ENCODE measurements at places on chromosomes 12 and 14.

- no peak for DNase-seq
Measured at GRCh38 chr14:41235466-41235865, 371.2 kb upstream of the LRFN5 start.

- no peak for DNase-seq
Measured at GRCh38 chr12:93434256-93434865, 7.4 kb downstream of the UBE2N start.

DNA sequence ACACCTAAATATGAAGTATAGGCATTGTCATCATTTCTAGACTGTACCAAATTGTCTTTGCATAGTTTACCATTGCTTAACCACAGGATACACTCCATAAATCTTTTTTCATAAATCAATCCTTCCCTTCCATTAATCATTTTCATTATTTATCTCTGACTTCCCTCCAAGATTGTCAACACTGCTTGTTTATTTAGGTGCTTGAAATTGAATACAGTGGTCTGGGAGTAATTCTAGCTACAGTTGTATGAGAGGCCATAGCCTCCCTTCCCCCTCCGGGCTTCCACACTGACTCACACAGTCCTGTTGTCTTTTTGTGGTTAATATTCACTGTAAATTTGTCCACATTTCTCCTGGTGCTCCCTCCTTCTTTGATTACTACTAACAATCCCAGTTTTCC is 114.2 kb upstream of the ARID2 start:
- no peak for DNase-seq

DNA sequence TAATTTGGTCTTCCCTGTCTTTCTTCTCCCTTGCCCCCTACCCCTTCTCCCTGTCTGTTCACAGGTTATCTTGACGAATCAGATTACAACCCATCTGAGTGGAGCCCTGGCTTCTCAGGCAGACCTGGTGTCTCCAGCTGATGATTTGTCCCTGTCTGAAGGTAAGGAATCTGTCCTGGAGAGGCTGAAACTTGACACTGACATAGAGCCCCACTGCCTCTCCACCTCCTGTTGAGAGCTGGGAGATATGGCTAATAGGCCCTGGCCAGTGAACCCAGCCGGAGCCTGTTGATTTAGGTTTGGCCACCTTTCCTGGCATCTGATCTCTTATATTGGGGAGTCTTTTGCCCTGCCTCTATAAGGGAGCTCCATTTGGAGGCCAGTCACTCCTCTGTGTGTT is 472.2 kb downstream of the RAD51B start:
- no peak for DNase-seq

DNA sequence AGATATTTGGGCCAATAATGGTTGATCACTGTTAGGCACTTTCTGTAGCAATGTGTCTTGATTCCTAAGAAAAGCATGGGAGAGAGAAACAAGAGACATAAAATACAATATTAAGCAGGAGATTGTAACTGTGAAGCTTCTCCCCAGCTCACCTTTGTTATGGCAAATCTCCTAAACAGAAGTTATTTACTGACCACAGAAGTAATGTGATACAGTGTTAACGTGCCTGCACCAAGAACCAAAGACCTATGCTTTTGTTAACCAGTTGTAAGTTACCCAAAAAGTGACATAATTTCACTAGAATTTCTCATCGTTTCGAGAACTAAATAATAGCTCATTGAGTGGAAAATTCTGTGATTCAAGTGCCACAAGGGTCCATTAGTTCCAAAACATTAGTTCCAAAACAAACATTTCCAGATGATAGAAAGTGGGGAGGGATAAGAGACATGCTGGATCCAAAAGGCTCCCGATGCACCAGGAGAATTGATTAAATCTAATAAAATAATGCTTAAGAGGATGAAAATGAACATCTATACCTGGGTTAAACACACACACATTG is 14.3 kb downstream of the RERG start:
- no peak for DNase-seq

- no peak for DNase-seq
Measured at GRCh38 chr14:33454707-33455106, 496.2 kb downstream of the EGLN3 start.

DNA sequence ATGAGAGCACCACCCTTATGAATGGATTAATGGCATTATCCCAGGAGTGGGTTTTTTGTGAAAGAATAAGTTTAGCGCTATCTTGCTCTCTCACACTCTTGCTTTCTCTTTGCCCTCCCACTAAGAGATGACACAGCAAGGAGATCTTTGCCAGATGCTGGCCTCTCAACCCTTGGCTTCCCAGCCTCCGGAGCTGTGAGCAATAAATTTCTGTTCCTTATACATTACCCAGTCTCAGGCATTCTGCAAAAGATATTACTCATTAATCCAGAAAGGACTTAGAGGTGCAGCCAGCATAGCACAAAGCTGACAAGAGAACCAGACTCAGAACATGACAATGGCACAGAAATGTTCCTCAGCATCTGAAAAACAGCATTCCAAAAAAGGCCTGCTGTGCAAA is 190.6 kb downstream of the ITPR2 start:
- no peak for DNase-seq

- no peak for DNase-seq
Measured at GRCh38 chr14:24607081-24607480, 2.4 kb downstream of the GZMH start.

- peak; percentile 50 for DNase-seq
Measured at GRCh38 chr12:57766464-57767304, at the start of gene CYP27B1. Gene CYP27B1, minus strand, starts transcription at chr12:57767078. Its CDS starts 37 bp downstream, at chr12:57767041.

- no peak for DNase-seq
Measured at GRCh38 chr12:72888693-72889092, 616.5 kb downstream of the TRHDE start.

DNA sequence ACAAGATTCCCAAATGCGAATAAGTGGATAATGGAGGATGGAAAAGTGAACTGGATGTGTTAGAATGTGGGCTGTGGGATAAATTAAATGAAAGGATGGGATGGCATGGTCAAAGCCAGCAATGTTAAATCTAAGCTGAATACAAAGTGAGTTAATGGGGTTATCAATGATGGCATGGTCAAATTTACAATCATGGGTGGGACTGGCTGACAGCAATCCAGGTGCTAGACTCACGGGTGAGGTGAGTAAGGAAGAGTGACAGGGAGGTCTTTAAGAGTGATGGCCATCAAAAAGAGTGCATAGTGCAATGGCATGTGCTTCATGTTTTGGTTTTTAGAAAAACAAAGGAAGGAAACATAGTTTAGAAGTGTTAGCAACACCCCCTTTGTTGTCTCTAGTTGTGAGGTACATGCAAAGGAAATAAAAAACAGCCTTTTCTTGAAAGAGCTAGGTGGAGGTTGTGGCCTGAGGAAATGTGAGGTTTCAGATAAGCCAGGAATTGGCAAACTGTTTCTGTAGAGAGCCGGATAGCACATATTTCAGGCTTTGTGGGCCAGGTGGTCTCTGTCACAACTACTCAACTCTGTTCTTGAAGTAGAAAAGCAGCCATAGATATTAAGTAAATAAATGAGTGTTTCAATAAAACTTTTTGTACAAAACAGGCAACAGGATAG is 328.7 kb downstream of the RPL10L start:
- DNase-seq, result no peak

GRCh38 chr14:58414845-58415244 is 12.5 kb downstream of the TIMM9 start:
- DNase-seq, result no peak

- DNase-seq, result peak; percentile 85
Measured at GRCh38 chr12:57726151-57726883, 12.2 kb downstream of the AGAP2 start.

- no peak for DNase-seq
Measured at GRCh38 chr12:68367903-68368302, 35.7 kb upstream of the MDM1 start.

DNA sequence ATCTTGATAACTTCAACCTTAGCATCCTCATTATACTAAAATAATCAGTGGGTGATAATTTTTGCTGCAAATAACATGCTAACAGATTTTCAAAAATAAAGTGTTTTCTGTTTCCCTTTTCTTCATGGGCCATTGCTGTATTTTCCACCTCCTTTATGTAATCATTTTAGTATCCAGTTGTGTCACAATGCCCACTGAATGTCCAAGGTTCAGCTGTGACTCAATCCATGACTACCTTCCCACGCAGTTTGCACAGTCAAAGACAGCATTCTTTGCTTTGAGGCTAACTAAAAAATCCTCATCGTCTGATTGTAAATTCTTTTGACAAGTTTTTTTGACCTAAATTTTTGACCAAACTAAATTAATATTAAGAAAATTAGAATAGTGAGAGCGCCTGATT is 474.1 kb downstream of the FLRT2 start:
- DNase-seq, result no peak

GRCh38 chr14:55077170-55078151 is 26.0 kb downstream of the MAPK1IP1L start:
- no peak for DNase-seq

DNA sequence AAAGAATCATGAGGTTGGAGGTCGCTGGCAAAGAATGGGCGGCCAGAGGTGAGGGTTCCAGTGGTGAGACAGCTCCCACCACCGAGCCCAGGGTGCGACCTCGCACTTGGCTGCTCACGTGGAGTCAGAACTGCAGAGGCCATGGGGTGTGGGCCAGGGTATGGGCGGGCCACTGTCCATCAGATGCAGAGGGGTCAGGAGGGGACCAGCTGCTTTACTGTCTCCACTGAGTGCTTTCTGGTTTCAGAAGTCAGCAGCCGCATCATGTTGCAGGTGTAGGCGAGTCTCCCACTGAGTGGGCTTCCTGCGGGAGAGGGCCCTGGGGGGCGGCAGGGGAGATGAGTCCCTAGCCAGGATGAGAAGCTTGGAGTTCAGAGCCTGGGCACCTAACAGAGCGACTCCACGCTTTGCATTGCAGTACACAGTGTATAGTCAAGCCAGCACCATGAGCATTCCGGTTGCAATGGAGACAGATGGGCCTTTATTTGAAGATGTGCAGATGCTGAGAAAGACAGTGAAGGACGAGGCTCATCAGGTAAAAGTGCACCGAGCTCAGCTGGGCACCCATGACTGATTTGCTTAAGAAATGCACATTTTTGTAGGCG is 46.9 kb upstream of the DYNC1H1 start:
- DNase-seq, result peak; percentile 59

- DNase-seq, result no peak
Measured at GRCh38 chr12:31035967-31036665, 37.5 kb upstream of the DDX11 start.

- DNase-seq, result no peak
Measured at GRCh38 chr12:13805041-13805440, 176.4 kb downstream of the GRIN2B start.

GRCh38 chr14:99346470-99347080 is 74.6 kb upstream of the BCL11B start:
- DNase-seq, result no peak

GRCh38 chr14:35286003-35286600 is 6.1 kb upstream of the PSMA6 start:
- no peak for DNase-seq

- DNase-seq, result no peak
Measured at GRCh38 chr12:99418379-99418778, 229.2 kb upstream of the GARIN6 start.

Data from retina (tissue), 1 donor.